ENCODE measurements at places on chromosomes 5 and 9. TPM values are rescaled to one million over a fixed set of nuclear protein-coding genes. Genes with fewer than 3 reads are reported as not detected.

SHISAL2B gene
- total RNA-seq: not detected

- DNase-seq: peak; percentile 80
Observed at GRCh38 chr5:14741801-14742440, 77.4 kb downstream of the OTULIN start.

- no peak for DNase-seq
Observed at GRCh38 chr9:131522257-131523085, 8.6 kb downstream of the UCK1 start.

DNA sequence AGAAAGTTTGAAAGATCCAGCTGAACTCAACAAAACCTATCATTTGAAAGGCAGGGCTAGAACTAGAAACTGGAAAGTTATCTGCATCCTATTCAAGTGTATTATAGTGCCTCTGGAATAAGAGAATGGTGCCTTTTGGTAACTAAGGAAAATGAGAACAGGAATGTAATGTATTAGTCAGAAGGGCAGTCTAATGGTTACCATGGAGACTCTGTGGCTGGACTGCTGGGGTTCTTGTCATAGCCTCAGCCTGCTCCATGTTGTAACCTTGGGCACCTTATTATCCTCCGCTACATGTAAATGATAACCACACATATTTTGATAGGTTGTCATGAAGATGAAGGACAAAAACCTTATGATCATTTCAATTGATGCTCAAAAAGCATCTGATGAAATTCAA is 24.6 kb upstream of the IFNB1 start:
- DNase-seq: no peak
